Neural progenitor cell (in vitro differentiated cells): ENCODE measurements at places on chromosomes 7 and 10. TPM values are rescaled to one million over a fixed set of nuclear protein-coding genes. Genes with fewer than 3 reads are reported as not detected.
A peak's percentile ranks its signal among the peaks of the same experiment; 100 is the strongest.

Gene CD36
- total RNA-seq, result 0.34 and 1.6 TPM in 2 replicates

Gene CCZ1
- 85.5 and 136 TPM in 2 replicates for total RNA-seq

Gene CYP2C19
- not detected in 2 replicates for total RNA-seq

Gene ACTR3C
- total RNA-seq, result not detected in 2 replicates

Gene NPTX2
- 5.6 and 10.5 TPM in 2 replicates for total RNA-seq

Gene CNNM1
- total RNA-seq, result 0.56 and 1.1 TPM in 2 replicates

- no peak for DNase-seq
Measured at GRCh38 chr10:77159538-77160110, 478.0 kb downstream of the KCNMA1 start.

DNA sequence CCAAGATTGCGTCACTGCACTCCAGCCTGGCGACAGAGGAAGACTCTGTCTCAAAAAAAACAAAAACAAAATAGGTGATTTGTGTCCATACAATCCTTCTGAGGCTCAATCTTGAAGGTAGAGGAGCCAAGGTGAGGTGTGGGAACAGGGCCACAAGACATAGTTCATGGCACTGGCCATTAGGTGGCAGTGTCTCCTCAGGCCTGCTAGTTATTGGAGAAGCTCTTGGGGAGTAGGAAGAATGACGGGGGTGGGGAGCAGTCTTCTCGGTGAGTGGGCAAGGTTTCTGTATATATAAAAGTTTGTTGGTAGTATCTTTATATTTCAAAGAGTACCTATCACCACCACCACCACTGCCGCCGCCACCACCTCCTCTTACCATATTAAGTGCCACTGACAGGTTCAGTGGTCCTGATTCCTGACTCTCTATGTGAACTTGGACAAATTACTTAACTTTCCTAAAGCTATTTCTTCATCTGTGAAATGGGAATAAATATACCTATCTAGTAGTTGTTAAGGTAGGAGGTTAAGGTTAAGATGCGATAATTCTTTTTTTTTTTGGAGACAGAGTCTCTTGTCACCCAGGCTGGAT is 24.0 kb downstream of the CCSER2 start:
- DNase-seq, result peak; percentile 68

GRCh38 chr7:363626-364025 is 73.7 kb downstream of the FOXL3 start:
- no peak for DNase-seq

- DNase-seq, result no peak
Measured at GRCh38 chr7:66256281-66256680, 51.1 kb downstream of the TPST1 start.

DNA sequence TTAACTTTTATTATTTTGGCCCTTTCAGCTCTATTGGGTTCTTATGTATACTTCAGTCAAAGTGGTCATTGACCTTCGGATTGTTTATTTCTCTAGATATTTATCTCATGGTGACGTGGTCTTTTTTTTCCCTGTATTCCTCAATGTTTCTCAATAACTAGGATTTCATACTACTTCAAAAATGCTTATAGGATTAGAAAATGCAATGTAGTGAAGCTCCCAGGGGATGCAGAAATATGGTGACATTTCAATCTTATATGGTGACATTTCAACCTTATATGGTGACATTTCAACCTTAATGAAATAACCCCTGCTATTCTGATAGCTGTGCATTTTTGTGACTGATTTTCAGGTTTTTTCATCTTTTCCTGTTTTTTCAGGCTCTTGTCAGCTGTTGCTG is 51.4 kb downstream of the CHRM2 start:
- no peak for DNase-seq
